ENCODE measurements at places on chromosomes 4 and X.

GRCh38 chrX:149630681-149631233 lies 835 bp downstream of the TMEM185A start:
- DNase-seq: no peak

GRCh38 chr4:88897180-88897579 lies 159.8 kb downstream of the FAM13A start:
- DNase-seq: no peak

- no peak for DNase-seq
Observed at GRCh38 chr4:73392936-73393335, 11.2 kb upstream of the ALB start.

GRCh38 chr4:67393007-67393406 lies 152.3 kb downstream of the CENPC start:
- DNase-seq: no peak

GRCh38 chr4:153489856-153490558 lies 23.8 kb downstream of the TMEM131L start:
- DNase-seq: no peak

DNA sequence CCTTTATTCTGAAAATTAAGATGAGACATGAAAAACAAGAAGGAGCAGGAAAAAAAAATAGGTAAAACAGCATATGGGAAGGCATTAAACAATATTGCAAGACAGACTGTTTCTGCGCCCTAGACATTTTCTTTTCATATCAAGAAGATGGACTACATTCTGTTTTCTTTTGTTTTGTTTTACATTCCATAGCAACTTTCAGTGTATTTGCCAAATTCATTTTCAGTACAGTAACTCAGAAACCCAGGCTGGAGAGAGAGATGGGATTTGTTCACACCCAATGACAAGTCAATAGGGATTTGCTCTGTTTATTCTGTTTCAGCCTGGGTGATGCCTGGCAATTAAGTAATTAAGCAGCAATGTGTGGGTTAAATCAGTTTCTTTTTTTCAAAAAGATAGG lies 892.8 kb upstream of the DIAPH2 start:
- no peak for DNase-seq

DNA sequence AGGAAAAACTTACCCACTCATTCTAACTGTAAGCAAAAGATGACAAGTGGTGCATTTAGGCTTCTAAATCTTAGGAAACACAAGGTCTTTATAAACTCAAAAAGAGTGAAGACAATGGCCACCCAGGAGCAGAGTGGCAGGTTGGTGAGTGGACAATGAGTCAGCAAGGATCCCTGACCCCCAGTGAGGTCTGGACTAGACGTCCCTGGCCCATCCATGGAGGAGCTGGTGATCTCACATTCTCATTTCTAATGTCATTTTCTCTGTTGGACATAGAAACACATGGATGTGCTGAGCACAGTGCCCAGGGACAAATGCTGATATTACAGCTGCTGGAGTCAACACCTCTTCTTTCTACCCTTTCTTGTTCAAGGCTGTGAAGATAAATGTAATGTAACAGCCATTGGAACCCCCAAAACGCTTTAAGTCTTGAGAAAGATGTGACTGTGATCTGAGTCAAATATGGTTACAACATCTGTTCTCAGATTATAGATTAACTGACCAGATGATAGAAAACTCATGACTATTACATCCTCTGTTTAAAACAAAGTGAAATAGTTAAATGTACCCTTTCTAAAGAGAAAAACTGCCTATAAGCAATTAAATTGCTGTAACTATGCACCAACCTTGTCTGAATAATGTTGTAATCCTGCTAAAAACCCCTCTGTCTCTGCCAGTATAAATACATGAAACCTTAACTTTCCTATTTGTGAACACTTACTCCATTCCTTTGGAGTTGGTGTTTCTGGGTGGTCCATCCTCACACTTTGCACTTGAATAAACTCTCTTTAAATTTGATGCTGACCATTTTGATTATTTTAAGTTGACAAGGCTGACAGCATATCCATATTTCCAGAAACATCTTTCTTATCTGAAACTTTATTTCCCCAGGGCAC lies 92.7 kb downstream of the USP46 start:
- no peak for DNase-seq

- no peak for DNase-seq
Observed at GRCh38 chrX:63746278-63746677, 38.7 kb downstream of the ARHGEF9 start.

DNA sequence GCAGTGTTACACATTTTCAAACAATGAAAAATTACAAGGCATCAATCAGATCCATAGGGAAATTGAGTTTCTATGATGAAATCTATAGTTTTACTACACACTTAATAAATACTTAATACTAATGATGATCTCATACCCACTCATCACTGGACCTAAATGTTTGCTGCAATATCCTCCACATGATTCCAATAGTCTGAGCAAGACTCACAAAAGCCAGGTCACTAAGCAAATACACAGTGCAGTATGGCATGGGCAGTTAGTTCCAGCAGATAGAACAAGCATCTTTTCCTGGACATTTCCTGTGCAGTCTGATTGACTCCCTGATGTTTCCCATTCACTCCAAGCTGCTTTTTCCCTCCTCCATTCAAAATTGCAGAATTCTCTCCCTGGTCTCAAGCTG lies 109.0 kb upstream of the ATOH1 start:
- DNase-seq: no peak

GRCh38 chrX:153513265-153513664 lies 4.2 kb upstream of the ATP2B3 start:
- no peak for DNase-seq

DNA sequence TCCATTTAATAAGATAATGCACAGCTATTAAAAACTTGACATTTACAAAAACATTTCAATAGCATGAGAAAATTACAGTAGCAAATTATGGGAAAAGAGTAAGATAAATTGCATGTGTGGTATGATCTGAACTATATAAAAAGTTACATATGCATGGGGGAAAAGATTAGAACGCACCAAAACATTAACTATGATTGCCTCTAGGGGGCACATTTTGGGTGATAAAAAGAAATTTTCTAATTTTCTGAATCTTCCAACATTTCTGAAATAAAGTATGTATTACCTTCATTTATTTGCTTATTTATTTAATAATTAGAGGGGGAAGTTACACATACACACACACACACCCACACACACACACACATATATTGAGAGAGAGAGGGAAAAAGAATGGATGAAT lies 19.6 kb upstream of the KDM5C start:
- DNase-seq: no peak

- no peak for DNase-seq
Observed at GRCh38 chr4:109022961-109023360, 260.1 kb upstream of the ETNPPL start.

DNA sequence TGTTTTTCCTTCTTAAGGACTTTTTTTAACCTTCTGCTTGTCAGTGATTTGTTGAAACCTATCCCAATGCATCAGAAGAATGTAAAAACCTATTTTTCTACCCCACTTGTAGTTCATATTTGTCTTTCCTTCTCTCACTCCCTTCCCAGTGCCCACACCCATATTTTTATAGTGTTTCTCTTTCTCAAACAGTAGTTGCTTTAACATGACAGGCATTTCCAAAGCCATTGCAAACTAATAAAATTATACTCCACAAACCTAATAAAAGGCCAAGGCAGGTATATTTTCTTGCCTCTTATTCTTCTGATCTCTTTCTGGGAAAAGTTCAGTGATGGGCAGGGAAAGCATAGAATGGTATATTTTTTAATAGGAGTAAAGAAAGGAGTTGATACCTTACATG lies 35.7 kb upstream of the FHDC1 start:
- DNase-seq: no peak

GRCh38 chr4:98689507-98690174 lies 31.2 kb upstream of the TSPAN5 start:
- no peak for DNase-seq

DNA sequence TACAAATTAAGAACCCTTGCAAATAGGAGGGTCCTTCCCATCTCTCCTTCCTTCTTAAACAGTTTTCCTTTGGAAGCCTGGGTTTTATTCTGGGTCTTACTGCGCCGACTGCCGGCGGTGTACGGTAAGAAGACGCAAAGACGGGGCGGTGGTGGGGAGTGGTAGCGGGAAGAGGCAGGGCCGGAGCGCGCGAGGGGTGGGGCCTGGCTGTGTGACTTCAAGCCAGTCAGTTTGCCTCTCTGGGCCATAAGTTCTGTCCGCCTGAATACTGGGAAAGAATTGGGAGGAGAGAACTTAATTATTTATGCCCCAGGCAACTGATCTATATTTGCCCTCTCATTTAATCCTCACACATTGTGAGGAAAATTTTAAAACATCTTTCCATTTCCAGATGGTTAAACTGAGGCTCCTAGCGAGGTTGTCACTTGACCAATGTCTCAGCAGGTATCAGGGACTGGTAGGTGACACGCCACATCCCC lies 726 bp upstream of the KANTR start:
- DNase-seq: peak; percentile 5

- no peak for DNase-seq
Observed at GRCh38 chr4:8195841-8196458, 3.1 kb upstream of the SH3TC1 start.

GRCh38 chr4:76061421-76061820 lies 13.1 kb upstream of the ART3 start:
- DNase-seq: no peak

Data from NCI-H1048 (cell line).